Ureter (tissue), 1 donor: ENCODE measurements at places on chromosomes 5 and 9. TPM values are rescaled to one million over a fixed set of nuclear protein-coding genes. Genes with fewer than 3 reads are reported as not detected.

DNA sequence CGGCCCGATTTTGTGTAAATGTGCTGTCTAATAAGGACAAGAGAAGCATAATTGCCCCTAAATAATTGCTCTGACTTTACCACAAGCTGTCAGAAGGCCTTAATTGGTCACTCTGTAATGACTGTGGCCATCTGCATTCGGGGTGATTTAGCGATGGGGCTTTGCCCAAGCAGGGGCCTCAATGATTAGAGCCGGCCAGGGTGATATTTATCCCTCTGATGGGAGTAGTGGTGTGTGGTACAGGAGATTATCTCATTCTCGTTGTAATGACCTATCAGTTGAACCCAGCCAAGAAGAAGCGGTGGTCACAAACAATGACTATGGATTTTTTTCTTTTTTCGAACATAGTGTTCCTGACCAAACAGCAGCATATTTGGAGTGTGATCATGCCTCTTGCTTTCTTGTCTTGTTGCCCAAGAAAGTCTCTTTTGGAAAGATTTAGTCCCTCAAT, 72.0 kb upstream of the SAP30L start:
- no peak for DNase-seq

Gene AGGF1
- 17.4 TPM for total RNA-seq

- no peak for DNase-seq
Observed at GRCh38 chr5:52943285-52943684, 45.9 kb upstream of the ITGA2 start.

GRCh38 chr5:35960328-35960727, 21.9 kb upstream of the CAPSL start:
- DNase-seq: no peak

Gene SOX30
- total RNA-seq: 0.52 TPM

Gene MAMDC2
- total RNA-seq: 46.3 TPM

DNA sequence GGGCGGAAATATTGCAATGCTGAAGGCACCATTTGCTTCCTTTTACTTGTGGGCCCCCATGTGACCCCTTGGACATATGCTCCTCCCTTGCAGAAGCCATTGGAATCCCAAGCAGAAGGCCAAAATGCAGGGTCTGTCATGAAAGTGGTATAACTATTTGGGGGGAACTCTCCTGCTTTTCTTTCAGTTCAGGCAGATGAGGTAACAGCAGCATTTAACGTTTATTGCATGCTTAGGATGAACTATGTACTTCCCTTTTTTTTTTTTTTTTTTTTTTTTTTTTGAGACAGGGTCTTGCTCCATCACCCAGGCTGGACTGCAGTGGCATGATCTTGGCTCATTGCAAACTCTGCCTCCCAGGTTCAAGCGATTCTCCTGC, 7.8 kb downstream of the FOXI1 start:
- no peak for DNase-seq

DNA sequence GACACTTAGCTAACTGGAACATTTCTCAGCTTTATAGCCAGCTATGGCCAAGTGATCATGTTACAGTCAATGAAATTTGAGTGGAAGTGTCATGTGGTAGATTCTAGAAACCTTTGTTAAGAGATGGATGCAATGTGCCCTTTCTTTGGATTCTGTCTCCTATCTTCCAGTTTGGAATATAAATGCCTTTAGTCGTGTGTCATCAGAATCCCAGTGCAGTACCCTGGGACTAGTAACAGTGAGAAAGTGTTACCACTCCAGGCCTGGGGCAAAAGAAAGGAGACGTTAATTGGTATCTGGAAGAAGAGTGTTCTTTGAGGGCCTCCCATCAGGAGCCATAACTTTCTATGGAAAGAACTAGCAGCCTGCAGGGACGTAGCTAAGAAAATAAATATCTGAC, 149.6 kb downstream of the SNX18 start:
- DNase-seq: no peak

DNA sequence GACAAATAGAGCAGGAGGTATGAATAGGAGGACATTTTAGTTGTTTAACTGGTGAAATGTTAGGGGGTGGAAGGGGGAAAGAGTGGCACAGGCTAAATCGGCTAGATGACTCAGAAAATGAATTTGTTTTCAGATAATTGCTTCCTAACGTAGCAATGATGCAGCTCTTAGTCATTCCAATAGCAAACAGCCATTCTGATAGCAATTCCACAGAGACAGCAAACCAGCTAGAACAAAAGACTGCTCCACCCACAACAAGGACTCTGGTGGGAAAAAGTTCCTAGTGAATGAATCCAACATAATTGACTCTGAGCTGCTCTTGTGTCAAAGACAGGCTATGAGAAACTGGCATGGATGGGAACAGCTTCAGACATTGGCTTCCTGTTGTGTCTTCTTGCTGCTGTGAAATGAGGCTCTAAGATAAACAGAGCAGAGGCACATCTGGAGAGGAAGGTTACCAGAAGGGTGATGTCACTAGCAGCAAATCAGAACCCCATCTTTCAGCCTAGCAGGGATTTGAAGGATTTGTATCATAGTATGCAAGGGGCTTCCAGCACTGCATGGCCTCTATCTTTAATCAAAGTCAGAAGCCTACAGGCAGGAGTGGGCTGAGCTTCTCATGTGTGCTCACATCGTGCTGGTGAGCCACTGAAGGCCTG, 28.1 kb upstream of the F2RL1 start:
- DNase-seq: no peak

GRCh38 chr5:66840511-66841013, 244.4 kb downstream of the MAST4 start:
- no peak for DNase-seq
